H7 (cell line): ENCODE measurements at places on chromosomes 6 and 20. TPM values are rescaled to one million over a fixed set of nuclear protein-coding genes. Genes with fewer than 3 reads are reported as not detected.
A peak's percentile ranks its signal among the peaks of the same experiment; 100 is the strongest.

Gene LTB
- total RNA-seq: 0.35 TPM in 1 of 2 replicates, not detected in the other

Gene TEAD3
- total RNA-seq: 17.6 and 18.0 TPM in 2 replicates

Gene PIM1
- 89.7 and 93.6 TPM in 2 replicates for total RNA-seq

Gene SNRNP48
- 12.2 and 18.9 TPM in 2 replicates for total RNA-seq

Gene CDH22
- total RNA-seq: 0.03 TPM in 1 of 2 replicates, not detected in the other

Gene FOXS1
- total RNA-seq: 0.38 TPM in 1 of 2 replicates, not detected in the other

Gene IL20RA
- total RNA-seq: 0.26 and 0.28 TPM in 2 replicates

DNA sequence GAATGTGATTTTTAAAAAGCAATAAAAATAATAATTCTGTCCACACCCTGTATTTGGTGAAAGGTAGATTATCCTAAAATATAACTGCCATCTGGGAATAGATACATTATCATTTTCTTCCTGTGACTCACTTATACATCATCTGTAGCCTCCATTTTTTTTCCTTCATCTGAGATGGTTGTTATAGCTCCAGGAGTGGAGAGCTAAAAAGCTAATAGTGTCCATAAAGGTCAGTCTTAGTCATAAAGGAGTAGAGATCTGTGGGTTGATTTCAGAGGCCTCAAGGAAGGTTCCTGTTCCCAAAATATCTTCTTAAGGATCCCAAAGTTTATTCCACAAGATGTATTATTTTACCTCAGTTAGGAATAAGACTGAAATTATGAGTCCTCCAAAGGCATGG lies 41.1 kb downstream of the FBXO5 start:
- DNase-seq: no peak

DNA sequence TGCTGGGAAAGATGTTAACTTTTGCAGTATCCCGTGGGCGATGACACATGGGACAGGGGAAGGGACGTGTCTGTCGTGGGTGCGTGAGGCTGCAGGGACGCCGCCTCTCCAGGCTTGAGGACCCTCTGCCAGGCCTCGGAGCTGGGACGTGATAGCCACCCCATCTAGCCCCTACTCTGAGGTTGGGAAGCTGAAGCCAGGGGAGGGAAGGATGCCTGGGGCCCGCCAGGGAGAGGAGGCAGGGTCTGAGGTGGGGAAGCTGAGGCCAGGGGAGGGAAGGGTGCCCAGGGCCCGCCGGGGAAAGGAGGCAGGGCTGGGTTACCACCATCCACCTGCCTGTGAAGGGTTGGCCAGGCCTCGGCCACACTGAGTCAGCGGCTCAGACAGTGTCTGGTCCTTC lies 38.2 kb upstream of the GATA5 start:
- no peak for DNase-seq

- DNase-seq: no peak
These were observed 311.3 kb downstream of the CDKAL1 start for GRCh38 chr6:20845592-20845991.

- no peak for DNase-seq
These were observed 6.3 kb downstream of the SPINT3 start for GRCh38 chr20:45509091-45509490.

GRCh38 chr6:136331461-136331860 lies 41.8 kb upstream of the BCLAF1 start:
- DNase-seq: no peak

DNA sequence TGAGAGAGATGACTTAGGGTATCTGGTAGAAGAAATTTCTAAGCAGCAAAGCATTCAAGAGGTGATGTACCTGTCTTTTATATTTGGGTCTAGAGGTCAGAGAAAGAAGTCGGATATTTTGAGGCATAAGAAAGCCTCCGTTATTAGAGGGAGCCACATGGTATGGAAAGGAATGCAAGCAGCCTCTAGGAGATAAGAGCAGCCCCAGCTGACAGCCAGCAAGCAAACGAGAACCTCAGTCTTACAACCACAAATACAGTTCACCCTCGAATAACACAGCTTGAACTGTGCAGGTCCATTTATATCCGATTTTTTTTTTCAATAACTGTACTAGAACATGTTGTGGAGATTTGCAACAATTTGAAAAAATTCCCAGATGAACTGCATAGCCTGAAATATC lies 190.7 kb upstream of the VGLL2 start:
- DNase-seq: no peak

GRCh38 chr20:58014628-58015315 lies 213.7 kb downstream of the ANKRD60 start:
- no peak for DNase-seq

- peak; percentile 97 for DNase-seq
These were observed 443.5 kb downstream of the PREX1 start for GRCh38 chr20:48384147-48384818.

DNA sequence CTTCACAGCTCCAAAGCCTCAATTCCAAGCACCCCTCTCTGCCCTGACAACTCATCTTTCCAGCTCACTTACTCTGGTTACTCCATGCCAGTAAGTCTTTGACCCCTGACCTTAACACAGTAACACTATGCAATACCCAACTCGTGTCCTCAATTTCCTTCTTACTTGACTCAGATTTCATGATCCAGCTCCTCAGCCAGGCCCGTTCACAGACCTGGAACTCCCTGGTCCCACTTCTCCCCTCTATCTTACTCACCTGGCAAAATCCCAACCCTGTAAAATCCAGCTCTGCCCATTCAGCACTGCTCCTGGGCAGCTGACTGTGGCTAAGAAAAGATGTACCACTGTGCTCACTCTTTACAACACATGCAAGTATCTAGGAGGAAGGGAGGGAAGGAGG lies 7.9 kb downstream of the GNL1 start:
- no peak for DNase-seq

DNA sequence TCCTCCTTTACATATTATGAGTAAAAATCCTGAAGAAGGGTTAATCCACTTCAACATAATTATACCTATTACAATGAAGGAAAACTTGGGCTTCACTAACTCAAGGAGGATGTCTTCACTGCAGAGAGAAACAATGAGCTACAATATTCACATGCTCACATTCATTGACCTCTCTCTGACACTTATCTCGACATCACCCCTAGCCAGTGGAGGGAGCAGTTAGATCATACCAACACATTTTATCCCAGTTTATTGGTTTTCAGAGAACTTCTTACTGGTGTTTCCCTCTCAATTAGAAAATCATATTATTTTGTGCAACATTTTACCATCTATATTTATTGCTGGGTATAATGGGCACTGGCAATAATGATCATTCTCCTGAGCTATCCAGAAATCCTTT lies 646.5 kb downstream of the TENT5A start:
- peak; percentile 2 for DNase-seq

- no peak for DNase-seq
These were observed 190.0 kb downstream of the C6orf118 start for GRCh38 chr6:165119231-165120020.

DNA sequence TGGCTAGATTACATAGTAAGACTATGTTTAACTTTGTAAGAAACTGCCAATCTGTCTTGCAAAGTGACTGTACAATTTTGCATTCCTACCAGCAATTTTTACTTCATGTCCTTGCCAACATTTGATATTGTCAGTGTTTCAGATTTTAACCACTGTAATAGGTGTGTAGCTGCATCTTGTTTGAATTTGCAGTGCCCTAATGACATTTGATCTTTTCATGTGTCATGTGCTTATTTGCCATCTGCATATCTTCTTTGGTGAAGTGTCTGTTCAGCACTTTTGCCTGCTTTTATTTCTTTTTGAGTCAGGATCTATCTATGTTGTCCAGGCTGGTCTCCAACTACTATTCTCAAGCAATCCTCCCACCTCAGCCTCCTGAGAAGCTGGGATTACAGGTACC lies 2.4 kb upstream of the PRPH2 start:
- DNase-seq: no peak

DNA sequence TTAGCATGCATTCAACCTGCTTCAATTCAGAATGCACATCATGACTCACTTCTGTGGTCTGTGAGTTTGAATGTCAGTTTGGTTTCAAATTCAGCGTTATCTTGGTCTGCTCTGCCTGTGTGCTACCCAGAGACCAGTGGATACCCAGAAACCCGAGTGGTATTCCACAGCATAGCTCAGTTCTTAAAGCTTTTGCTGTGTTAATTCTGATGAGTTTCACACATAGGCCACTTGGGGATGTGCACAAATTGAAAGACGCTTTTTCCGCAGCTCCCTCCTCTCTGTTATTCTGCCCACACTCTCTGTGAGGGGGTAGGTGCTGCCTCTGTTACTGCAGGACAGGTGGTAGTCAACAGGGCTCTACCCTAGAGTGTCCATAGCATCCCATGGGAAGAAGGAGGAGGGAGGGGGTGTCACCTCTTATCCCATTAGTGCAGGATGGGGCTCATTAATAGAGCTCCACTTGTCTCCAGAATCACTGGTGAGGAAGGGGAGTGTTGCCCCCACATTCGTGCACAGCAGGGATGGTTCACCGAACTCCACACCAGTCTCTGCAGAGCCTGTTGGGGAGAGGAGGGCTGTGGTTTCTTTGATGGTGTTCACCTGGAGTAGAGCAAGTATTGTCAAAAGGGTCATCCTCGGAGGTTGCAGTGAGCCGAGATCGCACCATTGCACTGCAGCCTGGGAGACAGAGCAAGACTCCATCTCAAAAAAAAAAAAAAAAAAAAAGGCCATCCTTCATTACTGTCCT lies 29.2 kb upstream of the SDCBP2 start:
- DNase-seq: no peak

- no peak for DNase-seq
These were observed 658.4 kb downstream of the TBC1D32 start for GRCh38 chr6:120675886-120676285.

DNA sequence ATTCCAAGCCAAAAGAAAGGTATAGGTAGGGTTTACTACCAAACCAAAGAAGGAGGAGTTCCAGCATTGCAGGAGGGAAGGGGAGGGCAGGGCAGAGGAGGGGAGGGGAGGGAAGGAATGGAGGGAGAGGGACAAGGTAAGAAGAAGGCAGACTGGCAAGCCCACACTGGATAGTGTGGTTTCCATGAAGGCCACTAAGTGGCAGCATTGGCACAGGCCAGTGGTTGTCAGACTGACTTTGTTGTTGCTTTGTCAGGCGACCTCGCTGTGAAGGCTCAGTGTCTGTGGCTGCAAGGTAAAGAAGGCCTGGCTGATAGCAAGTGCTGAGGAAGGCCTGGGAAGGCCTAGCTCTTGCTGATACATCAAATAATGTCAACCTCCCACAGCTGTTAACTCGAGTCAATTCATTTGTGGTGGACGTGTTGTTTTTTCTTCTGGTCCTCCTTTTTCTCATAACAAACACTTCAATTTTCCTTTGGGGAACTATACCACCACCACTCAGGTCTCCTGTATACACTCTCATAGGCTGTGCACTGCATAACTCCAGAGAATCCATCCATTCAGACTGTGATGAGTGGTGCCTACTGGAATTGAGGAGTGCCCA lies 7.7 kb upstream of the ZNF334 start:
- peak; percentile 70 for DNase-seq

GRCh38 chr20:30167540-30167939 lies 1089.9 kb upstream of the DEFB115 start:
- DNase-seq: no peak

DNA sequence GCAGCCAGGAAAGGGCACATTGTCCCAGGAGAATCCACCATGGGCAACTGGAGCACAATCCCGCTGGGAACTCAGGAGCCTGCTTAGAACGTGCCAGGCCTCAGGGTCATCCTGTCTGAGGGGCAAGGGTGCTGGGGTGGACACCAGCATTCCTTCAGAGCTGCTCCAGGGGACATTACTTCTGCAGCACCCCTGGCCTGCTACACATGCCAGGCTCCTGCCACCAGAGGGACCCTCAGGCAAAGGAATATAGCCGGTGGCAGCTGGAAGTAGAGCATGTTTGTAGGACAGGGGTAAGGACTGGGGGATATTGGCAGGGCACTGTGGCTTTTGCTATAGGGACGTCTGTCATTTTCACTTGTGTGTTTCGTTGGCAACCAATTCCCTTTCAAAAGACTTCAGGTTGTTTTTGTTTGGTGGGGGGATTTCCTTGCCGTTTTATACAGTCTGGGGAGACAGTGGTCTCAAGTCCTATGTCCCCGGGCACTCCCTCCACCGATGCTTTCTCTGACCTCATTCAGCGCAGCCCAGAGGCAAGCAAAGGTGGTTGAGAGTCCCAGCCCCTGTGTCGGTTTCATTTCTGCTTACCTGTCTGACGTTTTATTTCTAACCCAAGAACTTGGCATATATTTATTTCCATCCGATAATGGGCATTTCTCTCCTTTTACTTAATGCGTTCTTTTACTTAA lies 130.8 kb downstream of the JPH2 start:
- DNase-seq: peak; percentile 79

- DNase-seq: peak; percentile 59
These were observed 16.8 kb downstream of the RALY start for GRCh38 chr20:34010405-34010931.
